ENCODE measurements at places on chromosomes 7 and 10.

DNA sequence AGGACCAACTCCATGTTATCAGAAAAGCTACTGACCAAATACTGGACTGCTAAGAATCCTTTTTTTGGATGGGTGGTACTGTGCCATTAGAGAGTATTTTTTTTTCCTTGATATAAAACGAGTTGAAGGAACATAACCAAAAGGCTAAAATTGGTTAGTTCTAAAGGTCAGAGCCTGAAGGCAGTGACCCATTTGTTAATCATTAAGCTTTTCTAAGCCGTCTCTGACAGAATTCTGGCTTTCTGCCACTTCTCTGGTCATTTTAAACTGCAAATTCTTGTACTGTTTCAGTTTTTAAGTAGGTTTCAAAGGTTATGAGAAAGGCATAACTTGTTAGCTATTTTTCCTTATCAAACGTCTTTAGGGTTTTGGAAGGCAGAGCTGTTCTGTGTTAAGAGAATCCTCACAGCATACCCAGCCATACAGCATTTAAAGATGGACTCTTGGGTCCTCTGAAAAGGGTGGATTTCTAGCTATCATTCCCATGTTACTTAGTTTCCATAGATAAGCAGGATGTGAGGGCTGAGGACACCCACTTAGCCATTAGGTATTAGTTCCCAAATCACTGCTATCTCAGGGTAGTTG is 196.8 kb downstream of the RNLS start:
- DNase-seq: no peak

DNA sequence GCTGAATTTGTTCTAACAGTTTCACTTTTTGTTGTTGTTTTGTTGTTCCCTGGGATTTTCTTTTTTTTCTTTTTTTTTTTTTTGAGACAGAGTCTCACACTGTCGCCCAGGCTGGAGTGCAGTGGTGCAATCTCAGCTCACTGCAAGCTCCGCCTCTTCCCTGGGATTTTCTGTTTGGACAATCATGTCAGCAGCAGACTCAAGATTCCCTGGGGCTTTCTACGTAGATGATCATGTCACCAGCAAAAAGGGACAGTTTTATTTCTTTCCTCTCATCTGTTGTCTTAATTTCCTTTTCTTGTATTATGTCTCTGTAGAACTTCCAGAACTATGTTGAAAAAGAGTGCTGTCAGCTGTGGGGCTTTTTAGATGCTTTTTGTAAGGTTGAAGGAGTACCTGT is 241.4 kb downstream of the TNS3 start:
- no peak for DNase-seq

- no peak for DNase-seq
Observed at GRCh38 chr7:5670183-5670935, 111.1 kb downstream of the RNF216 start.

GRCh38 chr10:93494494-93494893 is 1.9 kb upstream of the CEP55 start:
- DNase-seq: no peak

- no peak for DNase-seq
Observed at GRCh38 chr7:7125963-7126362, 56.4 kb upstream of the C1GALT1 start.

- DNase-seq: no peak
Observed at GRCh38 chr7:106021151-106022067, 58.3 kb downstream of the CDHR3 start.

DNA sequence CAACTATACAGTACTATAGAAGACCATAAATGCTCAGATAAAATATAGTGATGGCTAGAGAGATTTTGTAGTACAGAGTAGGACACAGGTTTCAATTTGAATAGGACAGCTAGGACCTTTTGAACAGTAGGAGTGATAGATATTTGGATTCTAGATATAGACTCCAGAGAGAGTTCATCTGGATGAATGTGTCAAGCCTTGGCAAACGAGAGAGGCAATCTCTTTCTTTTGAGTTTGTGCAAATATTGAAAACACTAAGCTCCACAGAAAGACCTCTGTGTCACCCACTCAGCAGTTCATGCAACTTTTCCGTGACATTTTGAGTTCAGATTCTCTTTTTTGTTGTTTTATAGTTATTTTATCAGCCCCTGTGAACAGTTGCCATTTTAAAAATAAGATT is 834.3 kb upstream of the COBL start:
- DNase-seq: no peak

GRCh38 chr7:6634021-6634420 is 3.1 kb upstream of the ZNF316 start:
- no peak for DNase-seq

- no peak for DNase-seq
Observed at GRCh38 chr7:111210996-111211395, 120.1 kb downstream of the LRRN3 start.

DNA sequence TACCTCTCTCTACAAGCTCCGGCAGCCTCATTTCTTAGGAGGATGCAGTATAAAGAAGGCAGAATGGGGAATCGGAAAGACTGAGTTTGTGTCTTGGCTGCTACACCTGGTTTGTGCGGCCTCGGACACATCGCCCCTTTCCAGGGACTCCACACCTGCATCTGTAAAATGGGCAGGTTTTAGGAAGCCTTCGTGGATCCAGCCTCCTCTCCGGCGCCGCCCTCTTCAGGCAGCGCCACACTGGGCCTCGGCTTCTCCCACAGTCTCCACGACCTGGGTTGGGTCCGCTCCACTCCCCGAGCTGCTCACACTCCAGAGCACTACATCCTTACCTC is 341 bp downstream of the GOT1 start:
- DNase-seq: no peak

DNA sequence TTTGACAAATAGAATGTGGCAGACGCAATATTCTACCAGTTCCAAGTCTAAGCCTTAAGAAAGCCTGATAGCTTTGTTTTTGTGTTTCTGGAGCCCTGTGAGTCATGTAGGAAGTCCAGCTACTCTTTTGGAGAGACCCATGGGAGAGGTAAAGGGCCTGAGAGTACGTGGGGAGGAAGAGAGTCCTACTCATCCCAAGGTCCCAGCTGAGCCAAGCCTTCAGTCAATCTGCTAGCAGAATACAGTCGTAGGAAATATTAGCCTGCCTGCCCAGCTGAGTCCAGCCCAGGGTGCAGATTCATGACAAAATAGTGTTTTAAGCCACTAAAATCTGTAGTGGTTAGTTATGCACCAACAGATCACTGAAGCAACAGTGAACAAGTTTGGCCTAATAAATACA is 9.0 kb upstream of the GNA12 start:
- DNase-seq: no peak

DNA sequence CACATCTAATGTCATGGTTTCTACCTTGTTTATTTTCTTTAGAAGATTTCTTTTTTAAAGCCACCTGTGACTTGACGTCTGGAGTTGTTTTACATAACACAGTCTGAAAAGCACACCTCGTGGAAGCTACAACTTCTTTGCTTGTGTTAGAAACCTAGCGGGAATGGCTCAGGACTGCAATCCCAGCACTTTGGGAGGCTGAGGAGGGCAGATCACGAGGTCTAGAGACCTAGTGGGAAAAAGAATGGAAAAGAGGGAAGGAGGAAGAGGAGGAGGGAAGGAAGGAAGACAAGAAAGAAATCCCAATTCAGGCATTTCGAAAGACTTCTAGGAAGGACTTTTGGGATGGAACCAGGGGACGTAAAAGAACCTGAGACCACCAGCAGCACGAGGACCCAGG is 146.3 kb upstream of the CELF2 start:
- no peak for DNase-seq

GRCh38 chr7:32155712-32156111 is 85.5 kb upstream of the PDE1C start:
- DNase-seq: no peak

GRCh38 chr7:25087855-25088254 is 37.2 kb downstream of the CYCS start:
- no peak for DNase-seq

DNA sequence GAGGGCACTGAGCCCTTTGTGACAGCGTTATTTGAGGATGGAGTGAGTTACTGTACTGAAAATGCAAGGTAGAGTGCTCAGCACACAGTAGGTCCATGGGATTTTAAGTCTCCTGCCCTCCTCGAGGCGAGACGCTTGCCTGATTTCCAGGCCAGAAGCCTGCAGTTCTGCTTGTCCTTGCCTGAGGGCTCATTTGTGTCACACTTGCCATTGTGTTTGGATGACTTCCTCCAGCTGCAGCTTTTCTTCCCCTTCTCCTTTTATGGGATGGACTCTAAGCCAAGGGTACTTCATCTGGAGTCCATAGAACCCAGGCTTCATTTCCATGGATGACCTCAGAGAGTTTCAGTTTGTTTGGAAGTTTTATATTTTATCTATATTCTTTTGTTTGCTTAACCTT is 304.2 kb upstream of the BMPER start:
- no peak for DNase-seq

- no peak for DNase-seq
Observed at GRCh38 chr7:156049366-156049765, 237.1 kb upstream of the SHH start.

- DNase-seq: peak; percentile 19
Observed at GRCh38 chr7:50317221-50317678, 12.7 kb downstream of the IKZF1 start.

DNA sequence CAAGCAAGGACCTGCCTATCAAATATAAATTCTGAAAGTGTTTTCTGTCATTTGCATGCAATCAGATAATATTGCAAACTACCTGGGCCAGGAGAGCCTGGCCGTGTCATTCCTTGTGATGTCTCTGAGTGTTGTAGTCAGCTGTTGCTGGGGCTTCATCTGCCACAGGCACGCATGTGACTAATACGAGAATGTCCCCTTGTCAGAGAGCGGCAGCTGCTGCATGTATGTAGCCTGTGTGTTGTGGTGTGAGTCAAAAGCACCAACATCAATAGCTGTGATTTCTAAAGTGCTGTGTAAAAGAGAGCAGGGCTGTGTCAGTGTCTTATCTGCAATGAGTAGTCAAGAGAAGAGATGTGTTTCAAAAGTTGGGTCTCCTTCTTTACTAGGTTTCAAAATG is 155.4 kb downstream of the POU6F2 start:
- no peak for DNase-seq

- no peak for DNase-seq
Observed at GRCh38 chr7:66145400-66146104, 30.9 kb downstream of the CRCP start.

DNA sequence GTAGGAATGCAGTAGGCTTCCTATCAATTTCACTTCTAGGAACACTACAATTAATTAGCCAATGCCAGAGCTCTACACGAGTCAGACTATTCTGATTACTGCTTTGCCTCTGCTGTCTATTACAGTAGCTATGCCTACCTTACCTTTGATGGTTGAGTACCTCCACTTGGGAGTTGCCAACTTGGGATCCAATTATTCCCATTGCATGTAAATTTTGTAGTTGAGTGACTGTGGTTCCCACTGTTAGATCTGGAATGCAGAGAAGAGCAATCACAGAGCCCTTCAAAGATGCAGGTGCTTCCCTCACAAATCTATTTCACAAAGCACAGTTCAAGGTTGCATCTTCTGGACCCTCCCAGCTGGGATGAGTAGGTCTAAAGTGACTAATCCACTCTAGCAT is 62.9 kb upstream of the AASS start:
- no peak for DNase-seq

DNA sequence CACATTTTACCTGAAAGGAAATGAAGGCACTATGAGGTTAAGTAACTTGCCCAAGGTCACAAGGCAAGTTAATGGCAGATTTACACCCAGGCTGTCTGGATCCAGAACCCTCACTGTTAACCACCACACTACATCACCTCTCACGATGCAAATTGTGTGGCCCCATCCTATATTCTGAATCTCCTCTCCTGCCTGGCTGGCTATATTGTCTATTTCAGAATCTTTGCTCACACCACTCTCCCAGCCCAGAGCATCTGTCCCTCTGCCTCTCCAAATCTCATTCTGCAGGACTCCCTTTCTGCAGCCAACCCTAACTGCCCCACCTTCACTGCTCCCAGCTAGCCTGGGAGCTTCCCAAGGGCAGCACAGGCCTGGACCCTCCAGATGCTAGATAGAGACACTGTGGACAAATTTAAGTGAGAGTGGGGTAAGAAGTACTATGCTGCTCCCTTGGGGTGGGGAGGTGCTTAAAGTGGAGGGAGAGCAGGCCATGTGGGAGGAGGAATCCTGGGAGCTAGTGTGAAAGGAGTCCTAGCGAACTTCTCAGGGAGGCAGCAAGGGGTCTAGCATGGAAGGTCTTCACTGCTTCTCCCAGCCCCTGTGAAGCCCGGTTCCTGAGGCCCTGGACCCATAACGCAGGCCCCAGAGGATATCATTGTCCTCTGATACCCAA is 786 bp downstream of the CUEDC2 start:
- DNase-seq: no peak

DNA sequence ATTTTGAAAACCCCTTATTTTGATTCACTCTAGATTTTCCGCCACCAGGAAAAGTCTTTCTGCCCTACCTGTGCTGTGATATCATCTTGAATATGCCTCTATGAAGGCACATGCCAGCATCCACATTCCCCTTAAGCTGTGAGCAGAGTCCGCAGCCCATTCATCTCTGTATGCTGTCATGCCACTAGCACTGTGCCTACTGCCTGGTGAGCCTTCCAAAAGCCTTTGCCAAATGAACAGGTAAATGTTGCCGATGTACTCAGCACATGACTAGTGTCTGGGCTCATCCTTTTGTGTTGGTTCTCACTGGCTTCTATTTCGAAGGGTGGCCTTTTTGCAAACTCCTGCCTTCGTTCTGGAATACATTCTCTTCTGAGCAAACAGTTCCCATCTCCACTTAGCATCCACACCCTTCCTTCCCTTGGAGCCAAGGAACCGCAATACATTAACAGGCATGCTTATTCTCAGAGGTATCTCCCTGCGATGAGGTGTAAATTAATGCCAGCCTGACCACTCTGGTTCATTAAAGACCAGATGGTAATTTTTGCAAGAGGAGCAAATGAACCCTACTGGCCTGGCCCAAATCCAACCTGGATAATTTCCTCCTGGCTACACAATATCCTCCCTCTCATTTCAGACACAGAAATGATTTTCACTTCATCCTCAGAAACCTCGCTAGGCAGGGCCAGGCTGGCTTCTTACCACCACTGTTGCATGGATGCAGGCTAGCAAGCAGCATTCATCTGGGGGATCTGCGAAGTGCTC is 339.7 kb upstream of the NFE2L3 start:
- DNase-seq: no peak

DNA sequence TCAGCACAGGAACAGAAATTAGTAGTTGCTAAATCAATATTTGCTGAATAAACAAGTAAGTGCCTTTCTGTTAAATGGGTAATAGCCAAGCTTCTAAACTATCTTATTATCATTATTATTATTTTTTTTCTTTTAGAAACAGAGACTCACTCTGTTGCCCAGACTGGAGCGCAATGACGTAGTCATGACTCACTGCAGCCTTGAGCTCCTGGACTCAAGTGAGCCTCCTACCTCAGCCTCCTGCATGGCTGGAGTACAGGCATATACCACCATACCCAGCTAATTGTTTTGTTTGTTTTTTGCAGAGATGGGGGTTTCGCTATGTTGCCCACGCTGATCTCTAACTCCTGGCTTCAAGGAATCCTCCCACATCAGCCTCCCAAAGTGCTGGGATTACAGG is 12.3 kb upstream of the ELN start:
- no peak for DNase-seq
